ENCODE measurements at places on chromosomes 13 and 19. TPM values are rescaled to one million over a fixed set of nuclear protein-coding genes. Genes with fewer than 3 reads are reported as not detected.

DNA sequence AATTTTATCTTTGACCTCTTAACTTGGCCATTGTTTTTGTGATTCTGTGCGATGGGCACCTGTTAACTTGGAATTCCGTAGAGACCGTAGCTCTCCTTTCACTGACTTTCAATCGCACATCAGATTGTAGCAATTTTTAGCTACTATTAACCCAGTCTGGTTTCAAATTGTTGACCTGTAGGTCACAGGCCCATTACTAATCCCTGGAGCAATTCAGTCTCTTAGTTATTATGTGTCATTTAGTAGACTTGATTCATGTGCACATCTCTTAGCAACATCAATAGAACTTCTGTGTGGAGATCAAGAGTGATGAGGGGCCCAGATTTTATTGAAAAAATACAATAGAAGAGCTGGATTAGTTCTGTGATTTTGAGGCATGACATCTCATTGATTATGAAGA is 549.6 kb upstream of the SLC10A2 start:
- DNase-seq = no peak

- no peak for DNase-seq
Measured at GRCh38 chr13:45219123-45219891, 18.5 kb upstream of the KCTD4 start.

- DNase-seq = peak; percentile 29
Measured at GRCh38 chr19:40348961-40349507, 539 bp downstream of the PLD3 start.

GRCh38 chr19:10238172-10238783 is 7.1 kb upstream of the S1PR2 start:
- DNase-seq = peak; percentile 99

Gene PRTN3
- 2.1 TPM for polyA plus RNA-seq

- DNase-seq = peak; percentile 22
Measured at GRCh38 chr13:20426766-20427448, 98.8 kb downstream of the CRYL1 start.

DNA sequence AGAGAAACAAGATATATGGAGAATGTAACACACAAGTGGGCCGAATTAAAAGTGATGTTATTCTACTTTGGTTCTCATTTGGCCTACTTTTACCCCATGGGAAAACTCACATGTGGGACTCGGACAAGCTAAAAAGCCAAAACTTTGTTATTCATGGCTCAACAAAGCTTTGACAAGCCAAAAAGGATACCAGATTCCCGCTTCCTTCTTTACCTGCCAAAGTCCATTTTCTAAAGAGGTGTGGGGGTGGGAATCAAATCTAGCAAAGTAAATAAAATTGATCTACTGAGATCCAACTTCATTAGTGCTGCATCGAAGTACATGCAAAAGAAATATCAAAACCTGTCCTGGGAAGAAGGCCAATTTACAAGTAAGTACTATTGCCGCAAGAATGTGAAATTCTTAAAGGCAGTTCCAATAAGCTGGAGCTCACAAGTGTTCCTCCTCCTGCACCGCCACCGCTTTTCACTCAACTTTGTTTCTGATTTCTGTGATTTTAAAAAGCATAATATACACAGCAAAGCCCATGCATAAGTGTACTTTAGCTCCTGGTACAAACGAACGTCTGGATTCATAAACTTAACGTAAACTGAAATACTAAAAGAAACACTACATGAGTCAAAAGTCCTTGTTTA is 1.1 kb downstream of the LNX2 start:
- DNase-seq = no peak

GRCh38 chr13:110408286-110408685 is 101.2 kb downstream of the COL4A2 start:
- DNase-seq = no peak

- DNase-seq = no peak
Measured at GRCh38 chr19:1967087-1967608, 26.2 kb downstream of the CSNK1G2 start.

GRCh38 chr13:66926851-66927524 is 303.1 kb downstream of the PCDH9 start:
- no peak for DNase-seq

Gene NLRP4
- not detected for polyA plus RNA-seq

- DNase-seq = no peak
Measured at GRCh38 chr13:59144700-59145099, 1019.0 kb downstream of the DIAPH3 start.

DNA sequence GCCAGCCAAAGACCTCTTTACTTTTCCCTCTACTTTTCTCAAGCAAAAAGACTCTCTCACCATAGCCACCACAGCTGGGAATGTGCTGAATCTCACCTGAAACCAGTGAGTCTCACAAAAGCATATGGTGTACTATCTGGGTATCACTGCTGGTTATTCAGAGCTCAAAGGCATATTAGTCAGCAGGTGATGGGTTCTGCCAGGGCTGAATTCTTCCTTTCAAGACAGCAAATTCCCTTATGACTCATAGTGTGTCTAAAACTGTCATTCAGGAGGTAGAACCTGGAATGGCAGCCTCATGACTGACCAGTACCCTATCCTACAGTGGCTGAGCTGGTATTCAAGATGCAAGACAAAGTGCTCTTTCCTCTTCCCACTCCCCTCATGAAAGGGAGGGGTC is 2859.1 kb downstream of the PCDH9 start:
- no peak for DNase-seq

Gene SYCN
- polyA plus RNA-seq = not detected

- DNase-seq = no peak
Measured at GRCh38 chr13:59211606-59212005, 952.1 kb downstream of the DIAPH3 start.

Gene HTR2A
- 1.1 TPM for polyA plus RNA-seq

Gene DZIP1
- 48.8 TPM for polyA plus RNA-seq

DNA sequence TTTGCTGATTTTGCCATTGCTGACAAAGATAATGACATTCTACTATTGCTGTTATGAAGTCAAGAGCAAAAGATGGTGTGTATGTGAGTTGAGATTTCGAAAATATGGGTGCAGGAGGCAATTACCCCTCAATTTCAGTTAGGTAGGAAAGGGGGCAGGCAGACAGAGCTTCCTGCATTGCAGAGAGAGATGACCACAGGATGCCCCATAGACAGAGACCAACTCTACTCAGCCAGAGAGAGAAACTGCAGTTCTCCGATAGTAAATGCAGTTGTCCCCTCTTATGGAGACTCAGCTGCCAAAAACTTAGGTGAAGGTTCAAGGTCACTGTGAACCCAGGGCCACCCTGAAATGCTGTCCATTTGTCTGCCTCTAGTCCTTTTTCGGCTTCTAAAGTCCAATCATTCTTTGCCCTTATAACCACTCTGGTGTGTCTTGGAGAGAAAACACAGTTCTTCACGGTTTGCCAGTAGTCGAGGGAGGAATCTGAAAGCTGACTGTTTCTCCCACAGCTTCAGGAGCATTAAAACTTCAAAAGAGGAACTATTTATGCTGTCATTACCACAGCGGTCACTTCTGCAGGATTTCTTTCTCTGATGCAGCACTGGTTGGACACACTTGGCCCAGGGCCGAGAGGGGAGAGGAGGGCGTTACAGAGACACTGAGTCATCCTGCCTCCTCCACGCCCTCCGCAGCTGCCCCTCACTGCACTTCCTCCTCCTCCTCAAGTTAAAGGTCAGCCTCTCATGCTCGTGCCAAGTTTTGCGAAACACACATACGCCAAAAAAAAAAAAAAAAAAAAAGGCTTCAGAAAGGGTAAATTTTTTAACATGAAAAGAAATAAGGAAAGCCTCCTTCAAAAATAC is 264.3 kb downstream of the FOXO1 start:
- DNase-seq = peak; percentile 83

Gene LHB
- polyA plus RNA-seq = not detected

GRCh38 chr19:10737722-10738121 is 19.8 kb downstream of the DNM2 start:
- no peak for DNase-seq

DNA sequence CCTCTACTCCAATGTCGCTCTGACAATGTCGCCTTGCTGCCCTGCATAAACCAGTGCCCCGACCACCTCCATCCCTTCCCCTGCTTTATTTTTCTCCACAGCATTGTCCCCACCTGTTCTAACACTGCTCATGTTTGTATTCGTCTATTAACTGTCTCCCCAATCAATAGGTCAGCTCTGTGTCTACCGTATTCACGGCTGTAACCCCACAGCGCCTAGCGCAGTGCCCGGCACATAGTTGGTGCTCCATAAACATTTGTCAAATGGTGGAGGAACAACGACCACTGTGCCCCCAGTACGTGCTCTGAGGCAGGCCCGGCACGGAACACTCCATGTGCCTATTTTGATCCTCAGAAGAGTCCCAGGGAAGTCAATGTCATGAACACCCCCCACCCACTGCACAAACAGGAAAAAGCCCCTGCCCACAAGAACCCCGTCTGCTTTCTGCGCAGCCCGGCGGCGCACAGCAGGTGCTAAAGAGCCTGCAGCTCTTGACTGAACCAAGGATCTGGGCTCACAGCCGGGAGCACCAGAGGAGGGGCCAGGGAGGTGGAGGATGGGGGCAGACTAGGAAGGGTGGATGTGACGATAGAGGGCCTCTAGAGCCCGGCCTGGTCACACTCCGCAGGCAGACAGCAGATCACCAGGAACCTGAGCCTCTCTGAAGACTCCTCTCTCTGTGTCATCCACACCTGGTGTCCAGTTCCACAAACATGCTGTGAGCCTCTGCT is 1.8 kb upstream of the CEACAM16 start:
- DNase-seq = no peak

- DNase-seq = no peak
Measured at GRCh38 chr19:56138069-56138468, 3.0 kb upstream of the ZNF444 start.
